Right renal pelvis (tissue), 4 donors: ENCODE measurements at places on chromosomes 2 and 18. TPM values are rescaled to one million over a fixed set of nuclear protein-coding genes. Genes with fewer than 3 reads are reported as not detected.

The RAPGEF4 gene
- polyA plus RNA-seq: 11.0 TPM

DNA sequence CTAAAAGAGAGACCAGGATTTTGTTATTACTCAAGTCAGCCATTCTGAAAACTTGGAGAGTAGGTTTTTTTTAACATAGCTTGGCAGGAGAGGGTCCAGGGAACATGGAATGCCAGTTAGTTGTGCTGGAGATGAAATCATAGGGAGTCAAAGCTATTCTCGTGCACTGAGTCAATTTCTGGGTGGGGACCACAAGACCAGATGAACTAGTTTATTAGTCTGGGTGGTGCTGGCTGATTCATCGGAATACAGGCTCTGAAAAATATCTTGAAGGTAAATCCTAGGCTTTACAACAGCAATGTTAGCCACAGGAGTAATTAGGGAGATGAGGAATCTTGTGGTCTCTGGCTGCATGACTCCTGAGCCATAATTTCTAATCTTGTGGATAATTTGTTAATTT is 921.4 kb downstream of the TRIB2 start:
- no peak for DNase-seq

The SDC1 gene
- 24.7 TPM for polyA plus RNA-seq

The SLC5A7 gene
- polyA plus RNA-seq: 0.71 TPM

GRCh38 chr2:28390241-28390745 is 2.4 kb upstream of the FOSL2 start:
- peak; percentile 49 for DNase-seq

The TET3 gene
- polyA plus RNA-seq: 24.7 TPM

DNA sequence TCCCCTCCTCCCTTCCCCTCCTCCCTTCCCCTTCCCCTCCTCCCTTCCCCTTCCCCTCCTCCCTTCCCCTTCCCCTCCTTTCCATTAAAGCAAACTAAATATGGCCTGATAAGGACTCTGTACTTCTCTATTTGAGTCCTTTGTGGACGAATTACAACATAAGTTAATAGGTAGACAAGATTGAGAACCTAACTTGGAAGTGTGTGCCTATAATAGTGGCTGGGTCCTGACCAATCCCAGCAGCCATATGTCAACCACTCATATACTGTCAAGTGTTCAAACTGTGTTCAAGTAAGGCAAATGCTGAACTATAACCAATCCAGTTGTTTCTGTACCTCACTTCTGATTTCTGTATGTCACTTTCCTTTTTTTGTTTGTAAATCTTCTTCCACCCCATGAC is 97.1 kb upstream of the RBMS1 start:
- DNase-seq: no peak

The ZC3H6 gene
- 9.2 TPM for polyA plus RNA-seq

- DNase-seq: no peak
These were observed 34.2 kb downstream of the CHRNA1 start for GRCh38 chr2:174729797-174730697.

DNA sequence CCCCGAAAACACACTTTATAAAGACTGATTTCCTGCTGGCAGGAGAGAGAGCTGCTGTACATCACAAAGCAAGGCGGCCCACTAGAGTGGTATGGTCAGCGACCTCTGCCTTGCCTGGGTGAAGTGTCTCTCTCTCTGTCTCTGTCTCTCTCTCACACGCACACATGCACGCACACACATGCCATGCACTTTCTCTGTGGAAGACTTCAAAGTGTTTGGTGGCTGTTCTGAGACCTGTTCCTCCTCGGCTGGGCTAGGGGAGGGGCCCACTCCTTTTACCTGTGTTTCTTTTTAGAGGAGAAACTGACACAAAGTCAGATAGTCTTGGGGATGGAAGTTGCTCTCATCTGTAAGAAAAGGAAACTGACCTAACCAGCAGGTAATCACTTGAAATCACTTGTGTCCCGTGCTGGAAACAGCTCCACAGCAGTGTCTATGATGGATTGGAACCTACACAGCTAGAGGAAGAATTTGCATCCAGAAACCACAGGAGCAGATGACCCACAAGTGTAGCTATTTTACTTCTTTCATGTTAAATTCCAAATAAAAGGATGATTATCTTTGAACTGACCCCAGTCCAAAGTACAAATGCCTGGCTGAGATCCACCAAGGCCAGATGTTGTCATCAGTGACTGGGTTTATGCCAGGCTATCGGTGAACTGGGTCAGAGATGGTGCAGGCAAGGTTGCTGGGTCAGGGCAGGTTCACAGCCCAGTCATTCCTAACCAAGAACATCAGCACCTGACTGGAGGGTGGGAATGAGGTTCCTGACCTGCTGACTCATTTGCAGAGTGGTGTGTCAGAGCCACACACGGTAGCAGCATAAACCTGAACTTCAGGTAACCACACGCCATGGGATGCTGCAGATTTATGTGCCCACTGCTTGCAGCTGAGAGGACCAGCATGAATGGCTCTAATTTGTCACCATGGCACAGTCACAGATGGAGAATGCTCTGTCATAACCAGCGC is 63.0 kb downstream of the NPAS2 start:
- no peak for DNase-seq
